ENCODE measurements at places on chromosomes 3 and 15. TPM values are rescaled to one million over a fixed set of nuclear protein-coding genes. Genes with fewer than 3 reads are reported as not detected.

DNA sequence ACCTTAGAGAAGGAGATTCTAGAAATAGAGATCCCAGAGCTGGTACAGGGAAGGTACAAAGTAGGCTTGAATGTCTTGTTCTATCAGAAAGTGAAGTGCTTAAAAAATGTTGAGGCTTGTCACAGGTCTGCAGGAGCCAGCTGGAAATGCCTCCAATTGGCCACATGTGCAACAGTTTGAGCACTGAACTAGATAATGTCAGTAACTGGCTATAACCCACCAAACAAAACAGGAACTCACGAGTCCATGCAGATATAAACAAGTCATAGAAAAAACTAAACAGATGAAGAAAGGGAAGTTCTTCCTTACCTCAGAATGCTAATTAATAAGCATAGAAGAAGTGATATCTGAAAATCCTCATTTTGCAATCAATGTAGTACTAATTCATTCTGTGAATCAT, 11.9 kb upstream of the TF start:
- H3K36me3 ChIP-seq: peaks cover 3% of the 10 kb centered on the region
- peaks cover 33% of the 10 kb centered on the region for H3K27me3 ChIP-seq
- H3K4me3 ChIP-seq: no peak overlapping the region

- H3K27ac ChIP-seq: no peak overlapping the region
- no peaks in the 10 kb centered on the region for H3K27me3 ChIP-seq
Observed at GRCh38 chr3:64306745-64307144, 81.5 kb upstream of the PRICKLE2 start.

DNA sequence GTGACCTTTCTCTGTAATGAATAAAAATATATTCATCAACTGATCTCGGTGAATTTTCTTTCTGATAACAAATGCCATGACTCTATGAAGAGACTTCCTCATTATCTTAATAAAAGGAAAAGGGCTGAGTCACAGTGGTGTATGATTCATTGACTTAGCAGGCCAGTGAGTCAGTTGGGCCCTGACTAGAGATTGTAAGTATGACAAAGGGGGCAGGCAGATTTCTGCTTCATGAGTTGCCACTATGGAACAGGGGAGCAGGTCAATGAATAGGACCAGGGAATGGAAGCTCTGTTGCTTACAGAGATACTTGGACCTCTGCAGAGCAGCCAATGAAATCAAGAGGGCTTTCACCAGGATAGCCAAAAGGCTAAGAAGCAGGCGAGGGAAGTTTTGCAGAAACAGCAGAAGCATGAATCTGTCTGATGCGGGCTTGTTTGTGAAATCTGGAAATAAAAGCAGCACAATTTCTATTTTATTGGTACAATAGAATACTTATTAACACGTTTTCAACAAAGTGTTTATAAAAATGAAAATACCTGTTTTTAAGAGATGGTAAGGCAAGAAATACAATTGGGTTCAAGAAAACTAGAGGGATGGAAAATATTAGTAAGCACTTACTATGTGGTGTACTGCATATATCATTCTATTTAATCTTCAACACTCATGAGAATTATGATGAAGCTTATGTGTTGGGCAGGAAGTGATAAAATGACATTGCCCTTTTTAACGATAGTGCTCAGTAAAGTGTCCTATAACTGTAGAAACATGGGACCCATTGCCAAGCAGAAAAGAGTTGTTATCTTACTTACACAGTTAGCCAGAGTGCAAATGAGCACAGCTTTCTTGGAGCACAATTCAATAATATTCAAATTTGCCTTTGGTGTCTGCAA, 169.8 kb upstream of the MYRIP start:
- peak overlapping the region; percentile 13 for H3K4me3 ChIP-seq
- H3K36me3 ChIP-seq: no peaks in the 10 kb centered on the region
- peaks cover 17% of the 10 kb centered on the region for H3K27me3 ChIP-seq
- peaks cover 18% of the 10 kb centered on the region for H3K4me1 ChIP-seq
- peak; percentile 31 for DNase-seq
- no peak overlapping the region for H3K27ac ChIP-seq

GRCh38 chr3:99854756-99855298, 37.2 kb downstream of the CMSS1 start:
- no peak for DNase-seq
- H3K4me3 ChIP-seq: no peak overlapping the region
- no peak overlapping the region for H3K27ac ChIP-seq

DNA sequence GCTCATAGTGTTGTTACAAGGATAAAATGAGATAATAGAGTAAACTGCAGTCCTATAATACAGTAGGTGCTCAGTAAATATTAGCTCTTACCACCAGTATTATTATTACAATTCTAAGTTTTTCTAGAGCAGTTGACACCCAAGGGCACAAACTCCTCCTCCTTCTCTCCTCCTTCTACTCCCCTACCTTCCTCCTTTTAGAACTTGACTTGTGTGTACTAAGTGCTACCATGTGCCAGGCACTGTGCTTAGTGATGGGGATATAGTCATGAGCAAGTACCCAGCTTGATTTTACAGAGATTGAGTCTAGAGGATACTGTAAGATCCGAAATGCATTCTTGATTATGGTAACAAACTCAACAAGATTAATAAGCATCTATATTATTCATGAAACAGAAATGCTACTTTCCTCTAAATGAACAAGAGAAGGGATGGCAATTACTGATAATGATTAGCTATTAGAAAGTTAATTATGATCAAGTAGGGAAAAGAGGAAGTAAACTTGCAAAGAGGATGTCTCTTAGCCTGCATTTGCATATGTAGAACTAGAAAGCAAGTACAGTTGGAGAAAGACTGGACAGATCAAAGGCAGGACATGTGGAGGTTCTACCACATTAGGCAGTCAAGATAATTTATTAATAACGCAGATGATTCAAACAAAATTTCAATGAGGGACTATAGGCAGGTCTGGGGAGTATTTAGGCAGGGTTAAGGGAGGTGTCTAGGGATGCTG, 72.3 kb downstream of the CLDN11 start:
- peaks cover 10% of the 10 kb centered on the region for H3K27me3 ChIP-seq
- H3K36me3 ChIP-seq: no peaks in the 10 kb centered on the region
- H3K4me1 ChIP-seq: no peaks in the 10 kb centered on the region
- no peak overlapping the region for H3K4me3 ChIP-seq

DNA sequence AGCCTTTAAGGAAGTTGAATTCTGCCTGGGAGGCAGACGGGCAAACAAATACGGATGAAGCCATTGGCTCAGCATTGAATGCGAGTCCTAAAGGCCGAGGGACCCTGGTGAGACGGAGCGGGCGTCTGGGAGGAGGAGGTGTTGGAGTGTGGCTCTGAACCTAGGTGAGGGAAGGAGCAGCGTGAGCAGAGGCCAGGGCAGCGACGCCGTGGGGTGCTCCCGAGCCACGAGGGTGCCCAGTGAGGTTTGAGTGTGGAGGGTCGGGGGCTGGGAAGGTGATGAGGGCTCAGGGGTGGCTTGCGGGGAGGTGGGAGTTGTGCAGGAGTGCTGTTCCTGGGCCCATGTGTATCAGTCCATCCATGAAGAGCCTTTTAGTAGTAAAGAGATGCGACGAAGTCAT, 17.0 kb downstream of the CORO2B start:
- DNase-seq: no peak
- no peak overlapping the region for H3K27ac ChIP-seq
- H3K36me3 ChIP-seq: no peaks in the 10 kb centered on the region

DNA sequence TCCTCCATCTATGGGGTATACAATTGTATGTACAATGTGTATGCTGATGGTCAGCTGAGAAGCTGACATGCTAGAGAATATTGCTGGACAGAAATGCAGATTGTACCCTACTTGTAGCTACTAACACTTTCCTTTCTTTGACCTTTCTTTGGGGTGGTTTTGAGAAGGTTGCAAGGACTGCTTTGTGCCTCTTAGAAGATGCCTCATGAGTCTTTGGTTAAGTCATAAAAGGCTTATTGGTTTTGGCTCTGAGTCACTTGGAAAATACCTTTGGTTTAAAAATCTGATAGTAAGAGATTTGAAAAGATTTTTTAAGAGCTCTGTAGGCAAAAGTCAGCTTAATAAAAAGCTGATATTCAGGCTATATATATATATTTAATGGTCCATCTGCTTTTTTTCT, 71.5 kb downstream of the ZMAT3 start:
- peaks cover 11% of the 10 kb centered on the region for H3K27me3 ChIP-seq
- H3K27ac ChIP-seq: peak overlapping the region; percentile 81
- DNase-seq: peak; percentile 25

DNA sequence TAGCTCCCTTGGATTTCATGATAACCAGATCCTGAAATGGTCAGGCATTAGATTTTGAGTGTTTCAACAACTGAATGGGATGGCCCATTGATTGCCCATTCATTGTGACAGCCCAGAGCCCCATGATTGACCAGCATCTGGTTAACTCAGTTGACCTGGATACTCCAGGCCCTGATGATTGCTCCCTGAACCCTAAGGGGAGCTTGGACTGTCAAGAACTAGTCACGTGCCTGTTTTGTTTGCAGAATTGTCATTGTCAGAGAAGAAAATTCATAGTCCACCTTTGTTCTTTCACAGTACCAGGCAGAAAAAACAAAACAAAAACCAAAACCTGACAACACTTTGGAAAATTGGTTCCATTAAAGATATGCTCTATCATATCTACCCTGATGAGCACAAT, 241.3 kb upstream of the ONECUT1 start:
- no peaks in the 10 kb centered on the region for H3K27me3 ChIP-seq
- no peaks in the 10 kb centered on the region for H3K4me1 ChIP-seq
- H3K27ac ChIP-seq: no peak overlapping the region
- H3K4me3 ChIP-seq: no peak overlapping the region
- DNase-seq: no peak

DNA sequence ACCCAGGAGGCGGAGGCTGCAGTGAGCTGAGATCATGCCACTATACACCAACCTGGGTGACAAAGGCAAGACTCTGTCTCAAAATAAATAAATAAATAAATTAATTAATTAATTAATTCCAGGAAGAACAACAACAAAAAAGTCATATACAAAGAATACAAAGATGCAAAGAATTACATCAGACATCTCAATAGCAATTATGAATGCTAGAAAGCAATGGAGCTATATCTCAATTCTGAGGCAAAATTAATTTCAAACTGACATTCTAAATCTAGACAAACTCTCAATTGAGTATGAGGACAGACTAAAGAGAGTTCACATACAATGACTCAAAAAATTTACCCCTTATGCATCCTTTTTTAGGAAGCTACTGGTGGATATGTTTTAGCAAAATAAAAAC, 69.6 kb upstream of the CTNNB1 start:
- H3K27ac ChIP-seq: no peak overlapping the region
- peaks cover 16% of the 10 kb centered on the region for H3K36me3 ChIP-seq
- no peaks in the 10 kb centered on the region for H3K4me1 ChIP-seq
- no peak overlapping the region for H3K4me3 ChIP-seq
- no peaks in the 10 kb centered on the region for H3K27me3 ChIP-seq

DNA sequence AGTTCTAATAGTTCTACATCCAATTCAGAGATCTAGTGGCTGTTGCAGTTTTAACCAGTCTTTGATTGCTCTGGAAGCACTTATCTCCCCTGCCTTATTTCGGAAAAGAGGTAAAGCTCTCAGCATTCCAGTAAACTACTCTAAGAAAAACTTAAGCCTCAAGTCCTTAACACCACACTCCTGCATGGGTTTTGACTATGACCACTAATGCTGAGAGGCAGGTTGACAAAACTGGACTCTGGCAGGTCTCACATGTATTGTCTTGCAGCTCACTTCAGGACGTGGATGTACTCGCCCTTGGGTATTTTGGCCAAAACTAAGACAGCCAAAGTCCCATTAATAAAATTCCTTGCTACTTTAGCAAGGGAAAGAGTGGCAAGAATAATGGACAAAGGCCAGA, 405.9 kb upstream of the GRM7 start:
- H3K27ac ChIP-seq: no peak overlapping the region
- no peak for DNase-seq
- no peak overlapping the region for H3K4me3 ChIP-seq
- no peaks in the 10 kb centered on the region for H3K4me1 ChIP-seq
- H3K27me3 ChIP-seq: no peaks in the 10 kb centered on the region
- H3K36me3 ChIP-seq: no peaks in the 10 kb centered on the region

GRCh38 chr15:56168394-56168793, 75.3 kb downstream of the RFX7 start:
- H3K27me3 ChIP-seq: no peaks in the 10 kb centered on the region
- H3K4me3 ChIP-seq: peak overlapping the region; percentile 28
- H3K4me1 ChIP-seq: peaks cover 31% of the 10 kb centered on the region
- H3K36me3 ChIP-seq: peaks cover 16% of the 10 kb centered on the region

DNA sequence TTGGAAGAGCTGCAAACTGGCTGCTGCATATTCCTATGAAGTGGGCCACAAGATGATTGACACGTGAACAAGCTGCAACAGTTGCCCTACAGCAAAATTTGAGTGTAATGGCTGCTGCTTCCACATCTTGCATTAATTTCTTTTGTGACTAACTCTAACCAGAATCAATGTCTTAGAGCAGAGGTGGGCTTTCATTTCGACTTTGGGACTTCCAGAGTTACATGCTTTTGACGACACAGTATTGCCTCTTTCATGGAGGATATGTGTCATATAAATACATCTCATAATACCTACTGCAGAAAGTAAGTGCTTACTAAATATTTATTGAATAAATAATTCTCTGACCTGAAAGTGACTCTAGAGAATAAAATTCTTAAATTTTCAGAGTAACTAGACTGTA, 340.7 kb upstream of the KCNH8 start:
- no peak for DNase-seq
- H3K36me3 ChIP-seq: peaks cover 1% of the 10 kb centered on the region
- H3K4me3 ChIP-seq: no peak overlapping the region
- peaks cover 60% of the 10 kb centered on the region for H3K4me1 ChIP-seq
- H3K27ac ChIP-seq: peak overlapping the region; percentile 35

- H3K4me3 ChIP-seq: no peak overlapping the region
- DNase-seq: no peak
- H3K4me1 ChIP-seq: no peaks in the 10 kb centered on the region
- no peaks in the 10 kb centered on the region for H3K36me3 ChIP-seq
Observed at GRCh38 chr3:139689122-139689521, 11.3 kb upstream of the NMNAT3 start.

- peaks cover 1% of the 10 kb centered on the region for H3K36me3 ChIP-seq
- H3K4me3 ChIP-seq: no peak overlapping the region
- H3K27ac ChIP-seq: no peak overlapping the region
- peaks cover 40% of the 10 kb centered on the region for H3K4me1 ChIP-seq
- DNase-seq: no peak
- H3K27me3 ChIP-seq: no peaks in the 10 kb centered on the region
Observed at GRCh38 chr3:170367797-170368196, 10.3 kb downstream of the SKIL start.

DNA sequence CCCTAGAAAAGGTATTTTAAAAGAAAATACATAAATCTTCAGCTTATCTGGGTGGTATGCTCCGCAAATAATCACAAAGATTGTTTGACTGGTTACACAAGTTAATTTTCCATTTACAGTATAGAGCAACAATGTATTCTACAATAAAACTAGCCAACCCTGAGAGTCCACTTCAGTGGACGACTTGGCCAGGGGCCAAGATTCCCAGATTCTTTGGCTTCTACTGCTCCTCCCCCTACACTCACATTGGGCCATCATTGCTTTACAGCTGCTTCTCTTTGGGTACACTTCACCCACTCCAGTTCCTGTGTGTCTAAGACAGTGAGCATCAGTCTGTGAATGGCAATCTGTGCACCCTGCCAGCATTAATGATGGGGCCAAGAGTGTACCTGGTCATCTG, 17.2 kb upstream of the PRICKLE2 start:
- no peaks in the 10 kb centered on the region for H3K4me1 ChIP-seq
- no peak overlapping the region for H3K4me3 ChIP-seq
- no peak overlapping the region for H3K27ac ChIP-seq
- no peak for DNase-seq

- no peaks in the 10 kb centered on the region for H3K36me3 ChIP-seq
- no peak for DNase-seq
- H3K4me3 ChIP-seq: no peak overlapping the region
- H3K27me3 ChIP-seq: peaks cover 7% of the 10 kb centered on the region
- no peaks in the 10 kb centered on the region for H3K4me1 ChIP-seq
- no peak overlapping the region for H3K27ac ChIP-seq
Observed at GRCh38 chr15:57439128-57440027, 63.1 kb downstream of the CGNL1 start.

The ATP10A gene
- total RNA-seq: 25.6 TPM

The RLBP1 gene
- total RNA-seq: 0.53 TPM

The DNAJA4 gene
- total RNA-seq: 36.4 TPM
